ENCODE measurements at places on chromosomes 12 and 14.

- no peak for DNase-seq
These were observed 214.7 kb downstream of the NOVA1 start for GRCh38 chr14:26382901-26383685.

GRCh38 chr12:16506394-16506793, 99.6 kb downstream of the LMO3 start:
- DNase-seq: no peak

DNA sequence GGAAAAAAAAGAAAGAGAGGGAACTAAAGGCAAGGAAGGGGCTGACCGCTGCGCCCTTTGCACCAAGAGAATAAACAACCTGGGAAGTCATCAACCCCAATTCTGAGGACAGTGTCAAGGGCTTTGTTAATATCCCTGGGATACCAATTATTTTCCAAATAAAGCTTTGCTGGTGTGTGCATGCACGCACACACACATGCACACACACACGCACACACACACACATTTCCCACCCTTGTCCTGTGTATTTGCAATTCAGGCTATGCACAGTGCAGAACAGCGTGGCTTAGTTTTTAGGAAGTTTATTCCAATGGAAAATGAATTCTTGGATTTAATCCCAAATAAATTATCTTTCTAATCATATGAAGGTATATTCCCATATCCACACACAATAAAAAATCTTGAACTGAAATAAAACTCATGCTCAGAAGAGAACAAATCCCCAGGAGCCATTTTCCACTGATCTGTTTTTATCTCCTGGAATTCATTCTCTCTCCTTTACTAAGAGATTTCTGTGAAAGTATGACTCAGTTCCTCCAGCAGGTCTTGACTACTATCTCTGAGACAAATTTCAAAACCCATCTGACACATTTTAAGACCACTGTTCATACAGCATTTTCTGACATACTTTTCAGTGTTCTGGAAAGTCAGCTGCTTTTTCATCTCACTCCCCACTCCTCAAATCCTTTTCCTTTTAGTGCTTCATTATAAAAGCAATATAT, 334.4 kb upstream of the ATP2B1 start:
- no peak for DNase-seq

DNA sequence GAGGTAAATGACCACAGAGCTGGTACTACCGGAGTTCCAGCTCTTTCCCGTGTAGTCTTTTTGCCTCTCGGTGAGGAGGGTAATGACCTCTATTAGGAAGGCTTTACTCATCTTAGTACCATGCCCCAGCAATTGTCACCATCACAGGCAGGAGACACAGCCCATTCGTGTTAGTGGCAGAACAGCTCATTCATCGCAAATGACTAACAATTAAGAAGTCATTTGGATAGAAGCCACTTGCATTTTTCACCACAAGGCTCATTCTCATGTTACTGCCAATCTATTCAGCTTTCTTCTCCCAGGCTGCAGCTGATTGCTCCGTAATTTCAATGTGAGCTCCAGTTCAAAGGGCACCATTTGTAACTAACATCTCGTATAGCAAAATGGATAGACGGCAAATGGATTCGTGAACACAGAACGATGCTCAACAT, 718.8 kb upstream of the TMEM132C start:
- DNase-seq: no peak

- no peak for DNase-seq
These were observed 172.7 kb upstream of the C14orf180 start for GRCh38 chr14:104406831-104407230.

DNA sequence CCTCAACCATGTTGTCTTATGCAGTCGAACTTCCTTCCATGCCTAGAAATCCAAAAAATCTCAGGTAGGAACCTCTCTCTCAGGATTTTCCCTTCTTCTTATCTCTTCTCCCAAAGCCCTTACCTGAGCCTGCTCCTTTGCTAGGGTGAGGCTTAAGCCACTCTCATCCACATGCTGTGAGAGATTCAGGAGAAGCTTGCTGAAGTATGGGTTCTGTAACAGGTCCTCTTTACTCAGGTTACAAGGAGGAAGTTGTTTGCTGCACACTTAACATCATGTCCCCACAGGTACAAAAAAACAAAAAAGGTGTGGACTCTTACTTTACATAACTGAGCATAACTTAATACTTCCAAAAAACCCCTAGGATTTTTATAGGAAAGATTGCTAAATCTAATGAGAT, 4.5 kb downstream of the HAUS4 start:
- no peak for DNase-seq

- DNase-seq: no peak
These were observed 46.4 kb downstream of the ACTN1 start for GRCh38 chr14:68932686-68933085.

DNA sequence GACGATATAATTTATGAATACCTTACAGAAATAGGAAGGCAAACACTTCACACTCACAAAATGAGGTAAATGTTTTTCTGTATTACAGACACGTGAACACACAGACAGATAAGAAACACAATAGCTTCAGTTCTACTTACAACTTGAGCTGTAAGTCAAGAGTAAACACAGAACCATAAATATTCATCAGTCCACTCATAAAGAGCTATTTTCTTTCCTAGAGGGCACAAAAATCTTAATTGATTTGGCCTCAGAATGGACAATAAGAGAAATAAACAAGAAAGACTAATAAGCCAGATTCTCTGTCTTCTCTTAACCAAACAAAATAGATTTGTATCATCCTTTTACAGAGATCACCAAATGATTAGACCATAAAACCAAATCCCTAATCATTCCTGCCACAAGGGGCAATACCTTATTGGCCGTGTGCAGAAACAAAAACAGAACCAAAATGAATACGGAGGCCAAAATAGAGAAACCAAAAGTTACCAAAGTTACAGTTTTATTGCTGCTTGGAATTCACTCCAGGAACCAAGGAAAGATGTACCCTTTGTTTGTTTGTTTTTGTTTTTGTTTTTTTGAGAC, 38.1 kb upstream of the GARIN2 start:
- DNase-seq: no peak

DNA sequence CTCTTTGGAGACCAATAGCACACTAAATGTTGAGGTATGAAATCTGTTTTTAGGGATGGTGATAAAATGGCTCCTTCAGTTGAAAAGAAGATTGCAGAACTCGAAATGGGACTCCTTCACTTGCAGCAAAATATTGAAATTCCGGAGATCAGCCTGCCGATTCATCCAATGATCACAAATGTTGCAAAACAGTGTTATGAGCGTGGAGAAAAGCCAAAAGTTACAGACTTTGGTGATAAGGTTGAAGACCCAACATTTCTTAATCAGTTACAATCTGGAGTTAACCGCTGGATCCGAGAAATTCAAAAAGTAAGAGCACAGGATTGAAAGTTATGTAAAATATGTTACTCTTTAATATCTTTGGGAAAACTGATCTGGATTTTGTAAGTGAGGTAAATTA, 15.3 kb downstream of the DYNC1H1 start:
- no peak for DNase-seq

DNA sequence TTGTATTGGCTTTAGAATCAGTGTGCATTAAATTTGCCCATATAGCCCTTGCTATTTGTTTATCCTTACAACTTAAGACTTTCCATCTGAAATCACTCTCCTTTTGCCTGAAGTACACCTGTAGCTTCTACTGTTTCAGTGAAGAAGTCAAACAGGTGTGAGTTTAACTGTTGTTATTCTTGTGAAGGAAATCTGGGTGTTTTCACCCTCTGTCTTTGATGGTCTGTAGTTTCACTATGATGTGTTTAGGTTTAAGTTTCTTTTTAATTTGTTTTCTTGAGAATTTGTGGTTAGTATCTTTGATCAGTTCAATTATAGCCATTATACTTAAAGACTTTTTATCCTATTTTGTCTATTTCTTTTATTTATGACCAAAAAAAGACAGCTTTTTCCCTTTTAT, 68.9 kb upstream of the BBS10 start:
- no peak for DNase-seq

- no peak for DNase-seq
These were observed 10.7 kb downstream of the LLPH start for GRCh38 chr12:66119870-66120241.

GRCh38 chr12:10101042-10101579, 2.3 kb upstream of the CLEC1A start:
- no peak for DNase-seq

DNA sequence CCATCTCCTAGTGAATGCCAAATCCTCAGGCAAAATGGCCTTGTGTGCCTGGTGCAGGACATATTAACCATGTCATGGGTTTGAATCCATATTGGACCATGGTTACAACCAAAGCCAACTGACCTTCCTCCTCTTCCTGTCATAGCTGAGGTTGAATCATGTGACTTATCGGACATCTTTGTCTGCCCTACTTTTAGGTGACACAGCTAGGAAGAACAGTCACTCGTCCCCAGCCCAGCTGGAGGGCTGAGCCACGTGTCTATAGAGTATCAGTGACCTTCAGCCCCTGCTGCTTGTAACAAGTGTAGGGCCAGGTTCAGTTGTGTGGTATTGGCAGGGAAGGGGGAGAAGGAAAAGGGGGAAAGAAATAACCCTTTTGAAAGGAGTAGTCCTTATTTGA, 225.2 kb downstream of the KTN1 start:
- DNase-seq: no peak

DNA sequence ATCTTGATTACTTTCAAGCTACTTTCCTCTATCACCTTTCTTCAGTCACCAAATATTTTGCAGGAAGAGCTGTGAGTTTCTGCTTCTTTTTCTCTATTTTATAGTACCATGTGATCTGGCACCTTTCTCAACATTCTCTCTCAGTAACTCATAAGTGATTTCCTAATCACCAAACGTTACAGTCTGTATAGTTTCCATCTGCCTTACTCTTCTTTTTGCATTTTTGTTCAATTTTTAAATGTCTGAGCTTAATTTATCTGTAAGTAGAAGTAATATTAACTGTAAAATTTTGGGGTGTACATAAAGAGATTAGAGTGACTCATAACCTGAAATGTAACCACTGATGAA, 422.1 kb upstream of the SYT1 start:
- DNase-seq: no peak

GRCh38 chr14:72907886-72908285, 14.0 kb upstream of the DPF3 start:
- DNase-seq: no peak

- DNase-seq: no peak
These were observed 6.7 kb downstream of the ABCD4 start for GRCh38 chr14:74296037-74296467.

- no peak for DNase-seq
These were observed 173.5 kb upstream of the KRR1 start for GRCh38 chr12:75684678-75685616.

DNA sequence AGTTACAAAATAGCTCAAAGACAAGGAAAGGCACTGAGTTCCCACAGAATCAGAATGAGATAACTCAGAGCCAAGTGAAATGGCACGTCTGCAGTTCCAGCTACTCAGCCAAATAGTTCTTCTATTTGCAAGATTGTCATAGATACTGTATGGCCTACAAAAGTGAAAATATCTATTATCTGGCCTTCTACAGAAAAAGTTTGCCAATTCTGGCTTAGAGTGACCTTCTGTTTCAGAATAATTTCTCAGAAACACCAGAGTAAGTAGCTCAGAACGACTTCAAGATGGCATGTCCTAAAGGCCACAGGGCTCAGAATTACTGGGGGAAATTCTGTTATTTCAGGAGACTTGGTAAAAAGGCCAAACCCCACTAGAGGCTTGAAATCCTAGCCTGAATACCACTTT, 10.7 kb upstream of the RTRAF start:
- no peak for DNase-seq

- no peak for DNase-seq
These were observed 103.2 kb upstream of the MDGA2 start for GRCh38 chr14:47778631-47779030.

GRCh38 chr12:50727466-50727865, 36.4 kb upstream of the ATF1 start:
- DNase-seq: no peak

Measured in suppressor macrophage (primary cell).